ENCODE measurements at places on chromosomes 12 and 14.

- DNase-seq = no peak
Measured at GRCh38 chr12:53489242-53489864, 9.9 kb downstream of the MAP3K12 start.

- DNase-seq = no peak
Measured at GRCh38 chr14:61409782-61410181, 88.4 kb downstream of the PRKCH start.

- DNase-seq = no peak
Measured at GRCh38 chr12:57210926-57211692, 5.5 kb upstream of the NXPH4 start.

DNA sequence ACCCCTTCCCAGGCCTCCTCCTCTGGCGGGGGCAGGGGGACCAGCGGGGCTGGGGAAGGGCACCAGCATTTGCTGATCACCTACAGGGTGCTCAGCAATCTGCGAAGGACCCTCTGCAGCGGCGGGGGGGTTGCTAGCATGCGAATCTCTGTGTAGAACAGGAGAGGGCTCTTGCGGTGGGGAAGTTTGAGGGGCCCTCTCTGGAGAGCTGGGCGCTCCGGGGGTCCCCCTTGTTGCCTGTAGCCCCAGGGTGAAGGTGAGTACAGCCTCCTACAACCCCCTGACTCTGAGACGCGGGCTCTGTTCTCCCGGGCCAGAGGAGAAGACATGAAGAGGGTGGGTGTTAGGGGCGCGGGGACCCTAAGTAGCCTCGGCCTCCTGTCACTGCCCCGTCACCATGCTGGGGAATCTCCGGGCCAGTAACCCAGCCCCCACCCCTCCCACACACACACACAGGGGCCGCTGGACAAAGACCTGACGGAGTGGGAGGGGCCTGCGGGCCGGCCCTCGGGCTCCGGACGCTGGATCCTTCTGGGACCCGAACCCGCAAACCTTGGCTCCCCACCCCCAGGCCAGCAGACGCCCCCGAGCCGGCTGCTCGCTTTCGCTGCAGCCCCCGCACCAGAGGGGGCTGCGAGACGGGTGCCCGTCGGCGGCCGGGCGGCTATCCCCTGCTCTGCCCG is 734 bp downstream of the FIGNL2 start:
- no peak for DNase-seq

DNA sequence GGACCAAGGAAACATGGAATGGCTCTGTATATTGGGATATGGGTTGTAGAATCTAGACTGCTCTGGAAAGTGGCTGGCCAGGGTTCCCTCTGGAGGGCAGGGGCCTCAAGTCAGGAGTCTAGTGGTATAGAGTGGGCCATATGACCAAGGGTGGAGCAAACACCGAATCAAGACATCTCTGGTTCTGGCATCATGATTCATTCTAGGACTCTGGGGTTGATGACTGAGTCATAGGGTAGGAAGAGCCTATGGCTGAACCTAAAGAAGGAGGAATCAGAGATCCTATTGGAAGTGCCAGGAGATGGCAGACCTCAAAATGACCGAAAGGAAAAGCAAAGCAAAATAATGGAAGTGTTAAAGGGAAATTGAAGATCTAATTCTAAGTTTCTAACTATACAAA is 356.4 kb upstream of the PRICKLE1 start:
- DNase-seq = peak; percentile 48

- DNase-seq = no peak
Measured at GRCh38 chr14:105073720-105074600, 8.7 kb upstream of the GPR132 start.

DNA sequence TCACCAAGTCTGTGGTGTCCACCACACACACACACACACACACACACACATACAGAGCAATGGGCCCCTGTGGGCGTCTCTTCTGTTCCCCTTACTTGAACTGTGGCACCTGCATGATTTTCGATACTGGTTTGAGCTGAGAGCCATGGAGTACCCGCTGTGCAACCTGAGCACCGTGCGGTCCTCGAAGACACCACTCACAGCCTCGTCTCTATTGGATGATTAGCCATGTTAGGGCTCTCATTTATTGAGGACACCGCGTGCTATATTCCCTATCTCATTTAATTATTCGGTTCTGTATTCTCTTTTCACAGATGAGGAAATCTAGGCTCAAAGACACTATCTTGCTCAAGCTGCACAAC is 623 bp upstream of the C14orf132 start:
- DNase-seq = no peak

DNA sequence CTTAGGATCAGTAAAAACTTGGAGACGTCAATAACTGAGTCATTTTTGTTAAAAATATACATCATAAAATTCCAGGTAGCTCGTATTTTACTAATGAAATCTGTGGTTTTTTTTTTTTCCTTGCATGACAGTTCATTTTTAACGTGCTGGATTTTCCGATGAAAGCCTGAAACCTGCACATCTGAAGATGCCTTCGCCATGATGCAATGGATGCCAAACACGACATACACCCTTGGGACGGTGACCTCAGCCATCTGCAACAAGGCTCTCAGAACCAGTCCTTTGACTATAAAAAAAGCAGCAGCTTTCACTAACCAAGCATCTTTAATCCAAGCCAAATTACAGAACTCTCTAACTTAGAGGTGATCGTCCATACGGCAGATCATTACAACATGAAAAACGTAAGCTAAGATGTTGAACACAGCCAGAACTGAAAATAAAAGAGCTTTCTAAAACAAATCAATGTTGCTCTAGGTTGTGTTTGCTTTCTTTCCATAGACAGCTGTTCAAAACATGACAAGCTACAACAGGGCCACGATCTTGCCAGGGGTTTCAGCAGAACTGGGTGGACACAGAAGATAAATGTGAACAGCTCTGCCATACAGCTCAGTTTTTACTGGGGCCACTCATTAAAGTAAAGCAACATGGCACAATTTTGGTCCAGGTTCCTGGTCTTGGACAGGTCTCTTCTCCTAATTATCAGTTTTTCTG is 7.8 kb downstream of the NIN start:
- DNase-seq = no peak

GRCh38 chr12:16136219-16136988 is 141.1 kb downstream of the SLC15A5 start:
- peak; percentile 58 for DNase-seq

- DNase-seq = no peak
Measured at GRCh38 chr14:72275242-72275641, 343.0 kb downstream of the RGS6 start.

DNA sequence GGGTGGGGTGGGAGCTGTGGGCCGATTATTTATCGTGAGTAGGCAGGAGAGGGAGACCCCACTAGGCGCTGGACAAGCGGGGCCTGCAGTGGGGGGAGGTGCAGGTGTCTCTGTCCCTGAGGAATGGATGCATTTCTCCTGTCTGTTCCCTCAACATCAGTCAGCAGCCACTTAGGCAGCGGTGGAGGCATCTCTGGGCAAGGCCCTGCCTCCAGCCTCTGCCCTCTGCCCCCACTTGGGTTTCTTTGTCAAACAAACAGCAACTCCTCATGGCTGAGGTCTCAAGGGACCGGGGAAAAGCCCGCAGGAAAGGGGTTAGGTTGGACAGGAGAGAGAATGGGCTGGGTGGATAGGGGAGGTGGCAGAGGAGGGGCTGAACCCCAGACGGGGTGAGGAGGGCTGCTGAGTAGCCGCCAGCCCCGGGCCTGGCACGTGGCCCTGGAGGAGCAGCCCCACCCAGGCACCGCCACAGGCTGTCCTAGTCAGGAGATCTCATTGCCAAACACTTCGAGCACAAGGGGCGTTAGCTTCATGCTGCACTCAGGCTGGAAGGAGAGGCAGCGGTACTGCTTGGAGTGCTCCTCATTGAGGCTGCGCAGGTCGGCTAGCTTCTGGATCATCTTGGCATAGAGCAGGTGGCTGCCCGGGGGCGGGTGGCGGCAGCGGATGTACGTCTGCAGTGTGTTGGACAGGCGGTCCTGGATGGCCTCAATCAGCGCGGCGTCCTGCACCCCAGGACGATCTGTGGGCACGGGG is 24.7 kb upstream of the HDAC7 start:
- DNase-seq = no peak

DNA sequence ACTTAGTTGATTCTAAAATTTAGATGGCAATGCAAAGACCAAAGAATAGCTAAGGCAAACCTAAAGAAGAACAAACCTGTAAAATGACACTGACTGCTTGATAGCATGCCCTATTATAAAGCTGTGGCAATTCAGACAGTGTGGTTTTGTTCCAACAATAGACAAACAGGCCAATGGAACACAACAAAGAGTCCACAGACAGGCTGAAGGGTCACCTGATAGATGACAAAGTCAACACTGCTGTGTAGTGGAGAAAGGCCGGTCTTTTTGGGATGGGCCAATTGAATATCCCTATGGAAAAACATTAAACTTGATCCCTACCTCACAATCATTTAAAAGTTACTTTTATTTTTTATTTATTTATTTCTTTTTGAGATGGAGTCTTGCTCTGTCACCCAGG is 33.8 kb upstream of the SLC25A3 start:
- no peak for DNase-seq

DNA sequence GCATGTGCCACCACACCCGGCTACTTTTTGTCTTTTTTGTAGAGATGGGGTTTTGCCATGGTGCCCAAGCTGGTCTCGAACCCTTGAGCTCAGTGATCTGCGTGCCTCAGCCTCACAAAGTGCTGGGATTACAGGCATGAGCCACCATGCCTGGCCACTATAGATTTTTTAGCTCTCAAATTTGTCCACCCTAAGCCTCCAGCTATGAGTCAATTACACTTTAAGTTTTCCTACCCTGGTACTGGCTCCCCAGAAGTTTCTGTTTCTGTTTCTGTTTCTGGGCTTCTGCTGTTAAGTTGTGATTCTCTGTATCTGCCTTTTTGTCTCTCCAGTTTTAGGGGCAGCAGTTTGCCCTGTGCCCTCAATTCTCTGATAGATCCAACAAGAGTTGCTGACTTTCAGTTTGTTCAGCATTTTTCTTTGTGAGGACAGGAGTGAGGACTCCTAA is 4.4 kb upstream of the TINF2 start:
- DNase-seq = no peak

GRCh38 chr12:32183650-32184049 is 77.0 kb downstream of the BICD1 start:
- DNase-seq = no peak

GRCh38 chr12:113247123-113248050 is 26.1 kb downstream of the TPCN1 start:
- DNase-seq = peak; percentile 70

- DNase-seq = no peak
Measured at GRCh38 chr12:4960030-4960429, 50.3 kb downstream of the KCNA1 start.

DNA sequence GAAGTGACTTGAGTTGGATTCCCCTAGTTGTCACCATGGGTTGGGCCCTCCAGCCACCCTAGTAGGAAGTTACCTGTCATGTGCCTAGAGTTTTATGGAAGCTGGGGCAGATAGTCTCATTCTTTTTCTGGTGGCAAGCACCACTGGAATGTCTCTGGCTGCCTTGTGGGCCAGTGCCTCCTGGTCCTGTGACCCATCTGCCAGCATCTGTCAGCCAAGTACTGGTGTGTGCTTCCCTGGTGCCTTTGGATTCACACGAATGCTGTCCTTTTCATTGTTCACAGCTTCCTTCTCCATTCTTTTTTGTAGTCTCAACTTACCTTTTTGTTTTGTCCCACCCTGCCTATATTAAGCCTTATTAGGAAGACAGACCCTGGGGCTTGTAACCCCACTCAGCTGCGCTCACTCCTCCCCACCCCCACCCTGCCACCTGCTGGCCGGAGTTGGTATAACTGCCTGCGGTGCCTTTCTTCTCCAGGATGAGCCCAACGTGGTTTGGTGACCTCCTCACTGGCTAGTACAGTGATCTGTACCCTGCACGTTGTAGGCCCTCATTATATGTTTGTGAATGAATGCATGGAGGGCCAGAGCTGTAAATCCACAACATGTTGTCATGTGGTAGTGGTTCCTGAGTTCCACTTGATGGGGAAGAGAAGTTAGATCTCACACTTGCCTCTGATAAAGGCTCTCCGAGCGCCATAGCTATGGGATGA is 125.7 kb downstream of the TSPAN9 start:
- peak; percentile 49 for DNase-seq

DNA sequence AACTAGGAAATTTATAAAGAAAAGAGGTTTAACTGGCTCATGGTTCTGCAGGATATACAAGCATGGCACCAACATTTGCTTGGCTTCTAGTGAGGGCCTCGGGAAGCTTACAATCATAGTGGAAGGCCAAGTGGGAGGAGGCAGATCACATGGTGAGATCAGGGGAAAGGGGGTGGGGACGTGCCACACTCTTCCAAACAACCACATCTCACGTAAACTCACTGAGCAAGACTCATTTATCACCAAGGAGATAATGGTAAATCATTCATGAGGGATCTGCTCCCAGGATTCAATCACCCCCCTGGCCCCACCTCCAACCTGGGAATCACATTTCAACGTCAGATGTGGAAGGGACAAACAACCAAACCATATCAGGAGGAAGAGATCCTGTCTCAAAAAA is 35.8 kb downstream of the NUMB start:
- DNase-seq = no peak

GRCh38 chr14:66099451-66099850 is 386.7 kb upstream of the CCDC196 start:
- DNase-seq = no peak

GRCh38 chr12:47602325-47602724 is 103.5 kb downstream of the RPAP3 start:
- no peak for DNase-seq

GRCh38 chr12:116188581-116188980 is 88.9 kb downstream of the MED13L start:
- no peak for DNase-seq

DNA sequence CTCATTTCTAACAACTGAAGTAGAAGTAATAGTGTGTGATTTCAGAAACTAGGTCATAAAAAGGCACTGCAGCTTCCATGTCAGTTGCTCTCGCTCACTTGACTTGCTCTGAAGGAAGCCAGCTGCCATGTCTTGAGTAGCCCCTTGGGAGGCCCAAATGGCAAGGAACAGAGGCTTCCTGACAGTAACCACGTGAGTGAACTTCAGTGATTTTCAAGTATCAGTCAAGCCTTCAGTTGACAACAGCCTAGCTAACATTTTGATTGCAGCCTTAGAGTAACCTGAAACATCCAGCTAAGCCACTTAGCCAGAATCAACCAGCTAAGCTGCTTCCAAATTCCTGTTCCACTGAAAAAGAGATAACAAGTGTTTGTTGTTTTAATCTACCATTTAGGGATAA is 26.7 kb downstream of the TOGARAM1 start:
- DNase-seq = no peak

GRCh38 chr14:54446161-54446693 is 5.1 kb upstream of the CNIH1 start:
- DNase-seq = peak; percentile 71

GRCh38 chr14:82398256-82398655 is 864.6 kb upstream of the SEL1L start:
- DNase-seq = no peak
